Endodermal cell (in vitro differentiated cells): ENCODE measurements at places on chromosomes 16 and 17. TPM values are rescaled to one million over a fixed set of nuclear protein-coding genes. Genes with fewer than 3 reads are reported as not detected.

GRCh38 chr16:50884066-50884860 is 142.4 kb downstream of the CYLD start:
- DNase-seq = peak; percentile 91

C1QL1 gene
- 2.7 and 2.8 TPM in 2 replicates for total RNA-seq

HES7 gene
- 0.40 TPM in 1 of 2 replicates, not detected in the other for total RNA-seq

ATAD5 gene
- 19.0 to 29.7 TPM (median 29.5 TPM) in 3 replicates for total RNA-seq

KRT28 gene
- not detected in 2 replicates for total RNA-seq

GRCh38 chr16:19474617-19475016 is 47.3 kb downstream of the GDE1 start:
- no peak for DNase-seq

- no peak for DNase-seq
These were observed 18.5 kb downstream of the PLLP start for GRCh38 chr16:57265850-57266530.

ABCA10 gene
- total RNA-seq = not detected in 3 replicates

GRCh38 chr16:31420037-31420436 is 8.1 kb downstream of the COX6A2 start:
- DNase-seq = no peak

DNA sequence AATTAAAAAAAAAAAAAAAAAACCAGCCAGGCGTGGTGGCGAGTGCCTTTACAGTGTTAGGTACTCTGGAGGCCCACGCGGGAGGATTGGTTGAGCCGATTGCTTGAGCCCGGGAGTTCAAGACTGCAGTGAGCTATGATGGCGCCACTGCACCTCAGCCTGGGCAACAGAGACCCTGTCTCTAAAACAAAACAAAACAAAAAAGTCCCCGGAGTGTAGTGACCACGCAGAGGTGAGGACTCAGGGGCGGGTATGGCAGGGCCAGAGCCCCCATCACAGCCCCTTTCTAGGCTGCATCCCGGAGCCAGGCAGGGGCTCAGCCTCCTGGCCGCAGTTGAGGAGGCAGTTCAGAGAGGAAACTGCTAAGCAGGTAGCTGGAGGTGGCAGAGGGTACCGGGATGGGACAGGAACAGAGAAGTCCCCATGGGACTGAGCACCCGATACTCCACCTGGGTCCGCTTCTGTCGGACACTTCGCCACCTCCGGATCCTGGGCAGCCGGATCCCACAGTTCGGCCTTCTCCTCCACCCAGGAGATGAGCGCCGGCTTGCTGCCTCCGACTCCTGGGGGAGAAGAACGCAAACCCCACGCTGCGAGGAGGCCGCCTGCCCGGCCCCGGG is 800 bp downstream of the ZNF747 start:
- peak; percentile 58 for DNase-seq

DNA sequence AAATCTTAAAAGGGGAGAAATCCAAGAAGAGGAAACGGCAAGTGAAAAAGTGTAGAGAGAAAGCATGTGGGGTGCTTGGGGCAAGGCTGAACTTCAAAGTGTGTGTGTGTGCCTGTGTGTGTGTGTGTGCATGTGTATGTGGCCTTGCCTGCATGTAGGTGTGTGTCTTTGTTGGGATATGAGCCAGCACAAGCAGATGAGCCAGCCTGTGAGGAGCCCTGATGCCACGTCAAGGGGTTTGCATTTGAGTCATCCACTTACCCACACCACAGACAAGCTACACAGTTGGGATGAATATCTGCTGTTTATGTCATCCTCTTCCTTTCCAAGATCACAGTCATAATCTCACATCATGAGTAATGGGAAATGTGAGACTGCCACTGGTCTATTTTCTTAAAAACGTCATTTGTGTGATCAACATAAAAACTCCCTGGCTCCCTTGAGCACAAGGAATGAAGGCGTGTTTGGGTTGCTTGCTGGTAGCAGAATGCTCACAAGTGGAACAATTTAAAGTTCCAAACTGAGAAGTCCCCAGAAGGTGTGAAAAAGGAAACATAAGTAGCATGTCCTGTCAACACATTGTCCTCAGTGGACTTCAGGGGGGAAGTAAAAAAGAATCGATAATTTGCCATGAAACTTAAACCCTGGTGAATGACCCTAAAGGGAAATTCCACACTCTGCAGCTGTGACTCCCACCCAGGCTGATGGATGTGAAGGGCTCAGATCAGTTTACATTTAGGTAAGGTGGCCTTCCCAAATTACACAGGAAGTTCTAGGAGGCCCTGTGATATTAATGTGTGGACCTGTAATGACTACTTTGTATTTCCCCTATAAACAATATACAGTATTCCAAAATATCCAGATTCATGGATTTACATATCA is 14.7 kb downstream of the KCTD19 start:
- no peak for DNase-seq

RFWD3 gene
- 31.5 to 107 TPM (median 97.7 TPM) in 3 replicates for total RNA-seq

GRCh38 chr16:49003022-49003421 is 278.6 kb downstream of the CBLN1 start:
- DNase-seq = no peak

- DNase-seq = no peak
These were observed 10.9 kb downstream of the CACNB1 start for GRCh38 chr17:39186481-39187002.

GRCh38 chr17:40548982-40549685 is 16.1 kb downstream of the CCR7 start:
- DNase-seq = peak; percentile 51
